H54 (cell line): ENCODE measurements at places on chromosomes 12 and 14.
A peak's percentile ranks its signal among the peaks of the same experiment; 100 is the strongest.

DNA sequence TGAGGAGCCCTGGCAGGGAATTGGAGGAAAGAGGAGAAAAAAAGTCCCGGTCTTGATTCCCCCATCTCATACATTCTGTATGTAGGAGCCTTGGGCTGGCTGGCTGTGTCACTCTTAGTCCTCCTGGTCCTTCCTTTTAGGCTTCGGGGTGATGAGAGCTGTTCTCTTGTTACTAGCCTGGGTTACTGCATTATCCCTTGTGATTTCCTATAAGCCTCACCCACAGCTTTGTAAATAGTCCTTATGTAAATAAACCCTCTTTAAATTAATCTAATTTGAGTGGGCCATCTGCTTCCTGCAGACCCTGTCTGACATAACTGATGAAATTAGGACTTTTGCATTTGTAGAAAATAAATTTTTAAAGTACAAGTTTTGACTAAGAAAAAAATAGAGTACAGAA is 19.2 kb downstream of the DNM1L start:
- no peak for DNase-seq

- no peak for DNase-seq
Observed at GRCh38 chr12:7265251-7265650, 38.6 kb upstream of the ACSM4 start.

DNA sequence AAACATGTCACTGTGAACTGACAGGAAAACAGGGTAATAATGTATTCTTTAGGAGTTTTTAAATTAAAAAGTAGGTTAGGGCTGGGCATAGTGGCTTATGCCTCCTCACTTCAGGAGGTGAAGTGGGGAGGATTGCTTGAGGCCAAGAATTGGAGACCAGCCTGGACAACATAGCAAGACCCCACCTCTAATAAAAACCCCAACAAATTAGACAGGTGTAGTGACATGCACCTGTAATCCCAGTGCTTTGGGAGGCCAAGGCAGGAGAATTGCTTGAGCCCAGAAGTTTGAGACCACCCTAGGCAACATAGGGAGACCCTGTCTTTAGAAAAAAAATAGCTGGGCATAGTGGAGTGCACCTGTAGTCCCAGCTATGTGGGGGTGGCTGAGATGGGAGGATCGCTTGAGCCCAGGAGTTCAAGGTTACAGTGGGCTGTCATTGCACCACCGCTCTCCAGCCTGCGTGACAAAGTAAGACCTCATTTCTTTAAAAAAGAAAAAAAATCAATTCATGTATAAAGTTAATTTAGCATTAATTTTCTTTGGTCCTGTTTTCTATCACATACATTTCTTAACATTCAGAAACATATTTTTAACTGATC is 20.4 kb downstream of the FBXO34 start:
- no peak for DNase-seq

DNA sequence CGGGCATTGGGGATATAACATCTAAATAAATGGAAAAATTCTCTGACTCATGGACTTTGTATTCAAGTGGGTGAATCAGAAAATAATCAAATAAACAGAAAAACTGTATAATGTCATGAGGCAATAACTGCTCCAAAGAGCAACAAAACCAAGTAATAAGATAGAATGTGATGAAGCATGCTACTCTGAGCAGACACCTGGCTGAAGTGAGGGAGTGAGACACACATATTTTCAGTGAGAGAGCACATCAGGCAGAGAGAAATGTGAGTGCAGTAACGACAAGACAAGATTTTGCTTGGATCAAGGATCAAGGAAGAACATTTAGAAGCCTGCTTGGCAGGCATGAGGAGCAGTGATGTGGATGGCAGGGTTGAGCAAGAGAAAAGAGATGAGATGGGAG is 75.8 kb upstream of the CCDC91 start:
- peak; percentile 2 for DNase-seq

DNA sequence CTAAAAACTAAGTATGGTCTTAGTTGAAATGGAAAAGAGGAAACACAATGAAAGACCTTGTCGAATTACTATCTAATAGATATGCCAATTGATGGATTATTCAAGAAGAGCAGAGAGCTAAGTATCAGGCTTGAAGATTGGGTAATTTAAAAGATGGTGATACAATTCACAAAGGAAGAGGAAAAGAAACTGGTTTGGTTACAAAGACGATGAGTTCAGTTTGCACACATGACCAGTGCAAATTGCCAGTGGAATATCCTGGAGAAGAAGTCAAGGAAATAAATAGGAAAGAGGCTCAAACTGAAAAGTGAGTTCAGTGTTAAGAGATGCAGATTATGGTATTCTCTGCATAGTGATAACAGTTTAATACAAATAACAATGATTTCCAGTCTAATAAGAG is 2.5 kb upstream of the RAP1B start:
- DNase-seq = no peak

DNA sequence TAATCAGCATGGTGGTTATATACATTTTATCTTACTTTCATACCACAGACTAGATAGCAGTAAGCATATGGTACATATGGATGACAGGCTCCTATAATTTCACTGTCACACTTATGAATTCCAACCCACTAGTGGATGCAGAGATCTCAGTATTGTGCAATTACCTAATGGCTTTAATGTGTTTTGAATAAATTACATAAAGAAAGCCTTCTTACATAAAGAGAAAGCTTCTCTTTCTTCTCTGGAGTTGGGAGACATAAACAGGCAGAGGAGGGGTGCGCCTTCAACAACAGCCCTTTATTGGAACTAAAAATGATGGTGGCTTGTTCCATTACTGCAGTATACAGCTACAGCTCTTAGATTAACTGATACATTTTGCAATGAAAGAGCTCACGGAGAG is 52.6 kb downstream of the SAV1 start:
- DNase-seq = no peak

DNA sequence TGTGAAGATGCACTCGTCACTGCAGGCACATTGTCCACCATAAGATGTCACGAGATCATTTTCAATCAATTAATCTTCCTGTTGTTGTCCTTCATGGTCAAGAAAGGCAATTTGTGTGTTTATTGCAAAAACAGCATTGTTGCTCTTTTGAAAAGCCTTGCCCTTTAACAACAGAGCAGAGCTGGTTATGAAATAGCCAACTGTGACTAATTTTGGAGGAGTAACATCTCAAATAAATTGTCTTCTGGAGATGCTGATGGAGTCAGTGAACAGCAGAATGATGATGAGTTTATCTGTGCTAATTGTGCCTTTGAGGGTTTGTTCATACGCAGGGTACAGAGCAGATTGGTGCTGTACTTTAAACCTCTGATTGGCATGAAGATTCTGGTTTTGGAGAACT is 88.3 kb upstream of the E2F7 start:
- DNase-seq = no peak

DNA sequence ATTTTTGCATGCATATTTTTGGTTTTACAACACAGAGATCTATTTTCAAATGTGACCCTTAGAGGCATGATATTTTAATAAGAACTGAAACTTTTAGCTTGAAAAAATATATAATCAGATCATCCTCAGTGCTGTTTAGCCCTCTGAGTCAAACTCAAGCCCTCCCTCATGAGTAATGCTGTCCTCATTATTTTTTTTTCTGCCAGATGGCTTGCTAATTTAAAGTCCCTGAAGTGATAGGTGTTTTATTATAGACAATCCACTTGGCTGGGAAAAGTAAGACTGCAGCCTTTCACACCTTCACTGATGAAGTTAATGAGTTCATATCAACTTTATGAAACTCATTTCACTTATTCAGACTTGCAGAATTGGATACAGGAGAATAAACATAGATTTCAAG is 227.7 kb downstream of the SLC16A7 start:
- no peak for DNase-seq

- DNase-seq = no peak
Observed at GRCh38 chr12:72144553-72144952, 127.6 kb upstream of the TRHDE start.

DNA sequence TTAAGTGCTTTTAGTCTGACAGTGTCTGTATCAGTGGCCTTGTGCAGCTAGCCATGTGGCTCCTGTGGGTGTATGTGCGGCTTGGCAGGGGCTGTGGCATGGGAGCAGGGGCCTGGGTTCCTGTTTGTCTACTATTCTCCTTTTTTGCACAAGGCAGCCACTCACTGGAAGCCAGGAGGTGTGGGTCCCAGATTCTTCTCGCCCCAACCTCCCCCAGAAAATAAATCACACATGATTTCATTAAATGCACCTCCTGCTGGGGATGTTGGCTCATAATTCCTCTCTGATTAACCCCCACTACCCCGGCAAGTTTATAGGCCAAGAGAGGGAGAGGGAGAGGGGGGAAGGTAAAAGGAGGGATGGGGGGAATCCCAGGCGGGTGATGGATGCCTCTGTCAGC is 17.6 kb downstream of the CALCOCO1 start:
- no peak for DNase-seq
